Stimulated activated CD8-positive, alpha-beta memory T cell treated with anti-CD3 and anti-CD28 coated beads, Interleukin-7, amount 100 ng/mL, for 48 hours (primary cell): ENCODE measurements at places on chromosomes 13 and 19.
A peak's percentile ranks its signal among the peaks of the same experiment; 100 is the strongest.

- DNase-seq, result no peak
Measured at GRCh38 chr19:3039641-3040077, 10.6 kb upstream of the TLE2 start.

DNA sequence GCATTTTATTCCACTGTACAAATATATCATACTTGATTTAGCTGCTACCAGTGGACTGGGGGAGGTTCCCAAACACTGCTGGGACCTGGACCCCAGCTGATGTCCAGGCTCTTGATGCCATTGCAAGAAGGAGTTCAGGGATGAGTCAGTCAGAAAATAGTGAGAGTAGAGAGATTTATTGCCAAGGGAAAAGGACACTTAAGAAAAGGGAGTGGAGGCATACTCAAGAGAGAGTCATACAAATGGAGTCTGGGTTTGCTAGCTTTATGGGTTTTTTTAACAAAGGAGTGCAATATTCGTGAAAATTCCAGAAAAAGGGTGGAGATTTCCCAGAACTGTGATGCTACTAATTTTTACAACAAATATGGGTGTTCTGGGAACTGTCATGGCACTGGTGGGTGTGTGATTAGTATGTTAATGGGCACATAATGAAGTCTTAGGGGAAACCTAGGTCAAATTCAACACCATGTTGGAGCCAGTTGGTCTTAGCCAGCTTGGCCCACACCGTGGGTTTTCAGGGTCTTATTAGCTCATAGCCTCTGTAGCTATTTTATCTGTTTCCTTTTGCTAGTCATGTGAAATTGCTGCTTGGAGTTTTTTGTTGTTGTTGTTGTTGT lies 36.2 kb downstream of the GPC6 start:
- DNase-seq, result no peak

DNA sequence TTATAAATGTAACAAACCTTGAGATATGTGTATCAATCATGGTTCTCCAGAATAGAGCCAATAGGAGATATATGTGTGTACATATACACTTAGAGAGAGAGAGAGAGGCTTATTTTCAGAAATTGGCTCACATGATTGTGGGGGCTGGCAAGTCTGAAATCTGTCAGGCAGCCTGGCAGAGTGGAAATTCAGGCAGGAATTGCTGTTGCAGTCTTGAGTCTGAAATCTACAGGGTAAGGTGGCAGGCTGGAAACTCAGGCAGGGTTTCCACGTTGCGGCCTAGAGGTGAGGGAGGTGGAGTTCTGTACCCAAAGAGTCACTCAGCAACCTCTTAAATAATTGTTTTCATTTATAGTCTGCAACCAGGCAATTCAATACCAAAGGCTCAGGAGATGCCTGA lies 218.4 kb downstream of the B3GLCT start:
- no peak for DNase-seq

DNA sequence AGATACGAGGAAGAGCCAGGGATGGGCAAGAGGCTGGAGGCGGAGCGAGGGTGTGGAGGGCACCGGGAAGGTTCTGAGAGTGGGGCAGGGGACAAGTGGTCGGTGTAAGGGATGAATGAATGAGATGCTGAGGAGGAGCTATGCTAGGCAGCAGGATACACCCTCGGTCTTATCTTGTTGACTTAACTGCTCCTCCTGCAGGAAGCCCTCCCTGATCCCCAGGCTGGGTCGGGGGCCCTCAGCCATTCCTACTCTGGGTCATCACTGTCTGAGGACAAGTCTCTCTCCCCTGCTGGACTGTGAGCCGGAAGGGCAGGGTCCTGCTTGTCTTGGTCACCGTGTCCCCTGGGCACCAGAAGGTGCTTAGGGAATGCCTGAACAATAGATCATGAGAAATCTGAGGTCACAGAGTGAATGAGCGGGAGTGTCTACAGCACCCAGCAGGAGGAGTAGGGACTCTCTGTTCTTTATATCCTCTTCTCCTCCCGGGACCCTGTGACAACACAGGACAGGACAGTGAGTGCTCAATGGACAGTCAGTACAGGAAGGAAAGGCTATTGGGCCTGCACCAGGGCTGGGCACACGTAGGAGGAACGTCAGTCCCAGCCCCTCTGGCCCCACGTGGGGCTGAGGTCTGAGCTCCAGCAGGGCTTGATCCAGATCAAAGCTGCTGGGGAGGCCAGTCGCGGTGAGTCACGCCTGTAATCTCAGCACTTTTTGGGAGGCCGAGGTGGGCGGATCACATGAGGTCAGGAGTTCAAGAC lies 6.5 kb downstream of the NKPD1 start:
- DNase-seq, result no peak

GRCh38 chr13:71661921-71662320 lies 205.1 kb downstream of the DACH1 start:
- DNase-seq, result no peak

GRCh38 chr13:67493835-67494234 lies 263.7 kb upstream of the PCDH9 start:
- no peak for DNase-seq

DNA sequence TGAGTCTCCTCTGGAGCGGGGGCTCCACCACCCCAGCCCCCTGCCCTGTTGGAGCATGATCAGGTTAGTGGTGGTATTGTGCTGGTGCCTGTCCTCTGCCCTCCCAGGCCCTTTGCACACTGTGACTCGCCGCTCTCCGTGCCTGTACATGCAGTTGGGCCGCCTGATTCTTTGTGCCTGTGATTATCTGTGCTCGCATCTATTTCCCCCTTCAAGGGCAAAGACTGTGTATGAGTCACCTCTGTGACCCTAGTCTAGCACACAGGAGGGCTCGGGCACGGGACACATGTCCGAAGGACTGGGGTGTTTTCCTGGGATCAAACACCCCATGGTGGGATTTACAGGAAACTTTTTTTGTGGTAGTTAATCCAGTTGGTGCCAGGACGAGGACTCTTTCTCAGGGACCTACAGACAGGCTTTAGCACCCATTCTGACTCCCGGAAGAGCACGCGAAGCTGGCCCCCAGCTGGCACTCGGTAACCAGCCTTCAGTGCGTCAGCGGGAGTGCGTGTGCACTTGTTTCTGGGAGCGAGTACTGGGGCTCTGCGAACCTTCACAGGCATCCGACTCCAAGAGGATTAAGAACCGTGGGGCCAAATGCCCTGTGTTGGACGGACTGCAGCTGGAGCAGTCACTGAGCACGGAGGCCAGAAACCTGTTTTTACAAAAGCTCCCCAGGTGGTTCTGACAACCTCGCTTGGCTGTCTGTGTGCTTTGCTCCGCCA lies 6.7 kb downstream of the PPP1R37 start:
- no peak for DNase-seq

DNA sequence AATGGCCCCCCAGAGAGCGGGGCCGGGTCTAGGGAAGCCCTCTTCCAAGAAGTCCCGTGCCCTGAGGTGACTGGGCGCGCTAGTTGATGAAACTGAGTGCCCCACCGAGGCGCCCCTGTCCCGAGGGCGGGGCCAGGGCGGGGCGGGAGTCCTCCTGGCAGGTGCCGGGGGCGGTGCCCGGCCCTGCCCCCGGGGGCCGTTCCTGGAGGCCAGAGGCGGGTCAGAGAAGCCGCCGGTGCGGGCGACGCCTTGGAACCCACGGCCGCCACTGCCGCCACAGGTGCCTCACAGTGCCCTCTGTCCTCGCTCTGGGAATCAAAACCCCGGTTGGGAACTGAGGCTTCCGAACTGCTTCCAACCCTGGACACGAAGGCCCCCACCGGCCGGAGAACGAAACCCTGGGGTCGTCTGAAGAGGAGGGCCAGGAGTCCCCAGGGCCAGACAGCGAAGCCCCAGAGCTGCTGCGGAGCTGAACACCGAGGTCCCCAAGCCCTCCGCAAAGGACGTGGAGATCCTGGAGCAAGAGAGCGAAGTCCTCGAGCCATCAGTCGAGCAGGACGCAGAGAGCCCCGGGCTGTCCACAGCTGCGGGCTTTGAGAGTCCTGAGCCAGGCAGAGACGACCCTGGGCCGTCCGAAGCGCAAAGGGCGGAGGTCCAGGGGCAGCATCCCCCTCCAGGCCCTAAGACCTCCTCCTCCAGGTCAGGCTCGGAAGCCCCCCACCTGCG lies at the start of gene MISP3:
Gene MISP3, plus strand, starts transcription at position 252 of the 726 bp plus-strand sequence. CDS start 524 bp downstream, outside the sequence.
- peak; percentile 30 for DNase-seq

DNA sequence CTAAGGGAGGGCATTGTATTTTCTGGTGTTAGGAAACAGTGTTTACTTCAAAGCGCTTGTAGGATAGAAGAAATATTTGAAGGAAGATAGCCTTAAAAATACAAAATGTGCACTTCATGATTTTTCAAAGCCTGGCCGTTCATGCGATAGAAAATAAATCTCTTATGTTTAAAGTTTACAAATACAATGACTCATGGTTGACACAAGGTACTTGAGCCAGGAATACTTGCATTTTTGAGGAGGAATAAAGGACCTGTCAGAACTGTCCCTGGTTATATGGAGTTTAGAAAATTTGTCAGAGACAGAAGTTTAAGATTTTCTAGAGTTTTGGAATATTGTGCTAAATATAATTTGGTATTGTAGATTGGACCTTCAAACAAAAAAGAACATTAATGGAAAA lies 1223.2 kb upstream of the SLC10A2 start:
- DNase-seq, result no peak

DNA sequence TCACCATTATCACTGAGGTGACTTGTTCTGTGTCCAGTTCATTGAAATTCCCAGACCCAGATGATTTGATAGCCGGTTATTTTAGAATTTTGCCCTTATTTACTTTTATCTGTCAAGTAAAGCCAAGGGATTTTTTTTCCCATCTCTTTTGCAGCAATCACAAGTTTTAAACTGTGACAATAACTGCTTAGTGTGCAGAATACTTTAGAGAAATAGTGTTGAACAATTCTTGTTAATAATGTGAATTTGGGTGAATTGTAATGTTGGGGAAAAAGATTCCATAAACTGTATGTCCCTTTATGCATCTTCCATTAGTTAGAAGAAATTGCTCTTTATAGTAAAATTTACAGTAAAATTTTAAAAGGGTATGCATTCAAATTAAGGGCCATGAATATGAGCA lies 79.5 kb downstream of the SLITRK6 start:
- no peak for DNase-seq

- no peak for DNase-seq
Measured at GRCh38 chr19:40717880-40718773, 1.2 kb downstream of the ITPKC start.

- no peak for DNase-seq
Measured at GRCh38 chr19:38011426-38011825, 104.4 kb downstream of the SIPA1L3 start.

DNA sequence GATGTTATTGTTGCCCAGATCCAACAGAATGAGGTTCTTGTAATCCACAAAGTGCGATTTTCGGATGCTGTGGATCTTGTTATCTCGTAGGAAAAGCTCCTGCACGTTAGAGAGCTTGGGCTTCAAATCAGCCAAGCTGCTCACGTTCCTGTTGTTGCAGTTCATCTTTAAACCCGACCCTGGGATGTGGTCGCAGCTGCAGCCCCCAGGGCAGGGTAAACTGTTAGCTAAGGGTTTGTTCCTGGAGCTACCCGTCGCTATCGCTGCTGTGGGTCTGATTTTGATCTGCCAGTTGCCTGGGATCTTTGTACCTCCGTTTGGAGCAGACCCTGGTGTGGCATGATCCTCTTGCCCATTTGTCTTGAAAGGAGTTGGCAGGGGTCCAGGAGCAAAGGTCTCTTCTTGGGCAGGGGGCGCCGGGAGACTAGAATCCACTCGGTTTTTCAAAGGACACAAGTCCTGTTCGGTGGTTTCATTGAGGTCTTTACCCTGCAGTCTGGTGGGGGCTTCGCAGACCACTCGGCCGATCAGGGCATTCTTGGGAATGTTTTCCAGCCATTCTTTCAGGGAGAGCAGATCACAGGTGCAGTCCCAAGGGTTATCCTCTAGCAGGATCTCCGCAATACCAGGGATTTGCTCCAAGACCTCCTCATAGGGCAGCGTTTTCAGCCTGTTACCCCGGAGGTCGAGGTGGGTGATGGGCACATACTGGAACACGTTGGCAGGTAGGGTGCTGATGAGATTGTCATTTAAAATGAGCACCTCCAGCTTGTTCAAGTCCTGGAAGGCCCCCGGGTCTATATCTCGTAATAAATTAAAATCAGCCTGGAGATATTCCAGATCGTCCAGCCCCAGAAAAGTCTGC lies 1.8 kb downstream of the SLITRK1 start:
- no peak for DNase-seq

DNA sequence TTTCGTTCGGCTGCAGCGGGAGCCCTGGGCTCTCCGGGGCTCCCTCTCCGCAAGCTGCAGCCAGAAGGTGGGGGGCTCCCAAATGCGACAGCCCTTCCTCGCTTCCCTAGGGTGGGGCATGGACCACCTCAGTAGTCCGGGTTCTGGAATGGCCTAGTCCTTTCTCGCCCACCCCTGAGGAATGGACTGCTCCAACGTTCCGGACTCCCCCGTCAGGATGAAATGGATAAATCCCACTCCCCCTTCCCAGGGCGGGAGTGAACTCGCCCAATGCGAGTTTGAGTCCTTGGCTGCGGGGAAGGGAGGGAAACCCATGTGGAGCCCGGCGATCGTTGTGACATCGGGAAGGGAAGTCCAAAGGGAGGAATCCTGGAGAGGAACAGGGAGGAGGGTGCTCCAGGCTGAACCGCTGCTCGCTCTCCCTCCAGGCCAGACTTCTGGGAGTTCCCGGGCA lies 5.5 kb downstream of the HRC start:
- DNase-seq, result no peak
